HTR-8/SVneo (cell line): ENCODE measurements at places on chromosomes 1 and 21.
A peak's percentile ranks its signal among the peaks of the same experiment; 100 is the strongest.

GRCh38 chr1:234265861-234266260 is 107.4 kb upstream of the COA6 start:
- no peak for DNase-seq

- DNase-seq, result peak; percentile 71
Measured at GRCh38 chr1:161192476-161193465, 6.1 kb downstream of the ADAMTS4 start.

DNA sequence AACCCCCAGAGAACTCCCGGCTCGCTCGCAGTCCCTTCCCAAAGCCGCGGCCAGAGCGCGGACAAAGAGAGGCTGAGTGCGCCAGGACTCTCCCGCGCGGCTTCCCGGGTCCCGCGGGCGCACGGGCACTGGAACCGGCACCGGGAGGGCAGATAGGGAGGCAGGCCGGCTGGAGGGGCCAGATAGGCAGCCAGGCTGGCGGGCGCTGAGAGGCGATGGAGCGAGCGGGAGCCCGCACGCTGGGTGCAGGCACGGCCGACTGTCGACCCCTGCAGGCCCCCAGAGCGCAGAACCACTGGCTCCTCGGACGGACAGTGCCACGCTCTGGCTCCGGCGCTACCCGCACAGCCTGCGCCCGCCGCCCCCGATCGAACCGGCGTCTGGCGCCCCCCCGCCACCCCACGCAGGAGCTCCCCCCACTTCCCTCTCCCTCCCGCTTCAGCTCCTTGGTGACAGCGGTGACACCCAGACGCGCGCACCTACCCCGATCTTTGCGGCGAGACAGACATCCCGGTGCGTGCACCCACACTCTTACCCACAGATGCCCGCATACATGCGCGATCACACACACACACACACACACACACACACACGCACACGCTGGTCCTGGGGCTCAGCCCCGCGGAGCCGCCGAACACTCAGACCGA is 534 bp downstream of the SLC6A9 start:
- DNase-seq, result peak; percentile 29

GRCh38 chr21:20258542-20258941 is 739.7 kb upstream of the NCAM2 start:
- no peak for DNase-seq

DNA sequence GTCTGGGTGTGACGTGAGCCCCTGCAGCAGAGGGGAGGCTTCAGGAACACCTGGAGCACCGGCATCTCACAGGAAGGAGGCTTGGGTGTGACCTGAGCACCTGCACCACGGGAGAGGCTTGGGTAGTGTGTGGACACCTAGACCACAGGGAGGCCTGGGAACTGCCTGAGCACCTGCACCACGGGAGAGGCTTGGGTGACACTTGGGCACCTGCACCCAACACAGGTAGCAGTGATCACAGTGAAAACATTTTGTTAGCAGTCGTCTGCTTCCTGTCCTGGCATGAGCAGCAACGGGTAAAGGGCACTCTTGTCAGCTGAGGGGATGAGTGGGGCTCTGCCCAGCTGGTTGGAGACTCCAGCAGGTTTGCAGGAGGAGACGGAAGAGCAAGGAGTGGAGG is 22.4 kb downstream of the LRRC3 start:
- no peak for DNase-seq

DNA sequence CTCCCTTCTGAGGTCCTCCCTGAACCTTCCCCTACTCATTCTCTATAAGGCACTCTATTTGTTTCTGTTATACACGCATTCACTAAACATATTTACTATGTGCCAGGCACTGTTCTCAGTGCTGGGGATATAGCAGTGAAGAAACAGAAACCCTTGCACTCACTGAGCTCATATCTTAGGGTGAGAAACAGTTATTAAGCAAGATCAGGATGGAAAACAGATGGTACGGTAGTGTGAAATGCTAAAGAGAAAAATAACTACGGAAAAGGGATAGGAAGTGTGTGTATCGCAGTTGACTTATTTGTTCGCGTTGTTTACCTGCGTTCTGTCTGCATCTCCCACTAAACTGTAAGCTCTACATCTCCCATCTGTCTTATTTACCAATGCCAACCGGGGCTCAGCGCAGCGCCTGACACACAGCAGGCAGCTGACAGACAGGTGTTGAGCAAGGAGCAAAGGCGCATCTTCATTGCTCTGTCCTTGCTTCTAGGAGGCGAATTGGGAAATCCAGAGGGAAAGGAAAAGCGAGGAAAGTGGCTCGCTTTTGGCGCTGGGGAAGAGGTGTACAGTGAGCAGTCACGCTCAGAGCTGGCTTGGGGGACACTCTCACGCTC is 572 bp downstream of the CYB5RL start:
- peak; percentile 12 for DNase-seq

- DNase-seq, result no peak
Measured at GRCh38 chr1:8482979-8483381, 165.1 kb downstream of the SLC45A1 start.

- no peak for DNase-seq
Measured at GRCh38 chr1:29264773-29265389, 28.6 kb downstream of the PTPRU start.

- no peak for DNase-seq
Measured at GRCh38 chr1:162385280-162385623, 3.7 kb downstream of the C1orf226 start.

DNA sequence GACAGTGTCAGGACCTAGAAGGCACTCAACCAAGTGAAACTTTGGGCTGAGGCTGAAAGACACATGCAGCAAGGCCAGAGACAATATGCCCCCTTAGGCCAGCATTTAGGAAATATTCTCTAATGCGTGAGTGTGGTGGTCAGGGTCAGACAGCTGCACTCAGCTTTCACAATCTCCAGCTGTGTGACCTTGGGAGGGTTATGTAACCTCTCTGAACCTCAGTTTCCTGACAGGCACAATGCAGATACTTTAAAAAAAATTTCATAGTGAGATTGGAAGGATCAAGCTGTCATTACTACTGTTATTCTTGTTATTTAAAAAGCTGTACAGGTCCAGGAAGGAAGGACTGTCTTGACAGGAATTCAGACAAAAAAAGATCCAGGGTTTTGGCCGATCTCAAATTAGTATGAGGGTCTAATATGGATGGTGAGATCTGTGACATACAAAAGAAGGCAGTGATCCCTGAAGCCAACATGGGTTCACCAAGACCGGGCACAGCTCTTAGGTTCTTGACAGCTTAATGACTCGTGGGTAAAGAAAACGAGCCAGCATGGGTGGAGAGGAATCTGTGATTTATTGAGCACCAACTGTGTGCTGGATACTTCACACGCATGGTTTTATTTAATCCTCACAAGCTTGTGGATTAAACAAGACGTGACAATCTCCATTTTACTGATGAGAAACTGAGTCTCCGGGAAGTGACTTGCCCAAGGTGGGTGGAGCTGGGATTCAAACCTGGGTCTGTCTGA is 54.6 kb upstream of the POU3F1 start:
- DNase-seq, result no peak

DNA sequence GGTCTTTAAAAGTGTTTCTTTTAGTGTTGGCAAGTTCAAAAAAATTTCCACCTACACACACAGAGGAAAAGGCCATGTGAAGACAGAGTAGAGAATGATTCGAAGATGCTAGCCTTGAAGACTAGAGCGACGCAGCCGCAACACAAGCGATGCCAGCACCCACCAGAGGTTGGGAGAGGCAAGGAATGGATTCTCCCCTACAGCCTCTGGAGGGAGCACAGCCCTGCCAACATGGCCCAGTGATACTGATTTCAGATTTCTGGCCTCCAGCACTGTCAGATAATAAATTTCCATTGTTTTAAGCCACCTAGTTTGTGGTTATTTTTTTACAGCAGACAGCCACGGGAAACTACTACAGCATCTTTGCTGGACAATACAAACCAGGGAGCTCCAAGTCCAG is 6.9 kb upstream of the ADAR start:
- no peak for DNase-seq

GRCh38 chr1:54741531-54741930 is 22.8 kb downstream of the PARS2 start:
- DNase-seq, result no peak

DNA sequence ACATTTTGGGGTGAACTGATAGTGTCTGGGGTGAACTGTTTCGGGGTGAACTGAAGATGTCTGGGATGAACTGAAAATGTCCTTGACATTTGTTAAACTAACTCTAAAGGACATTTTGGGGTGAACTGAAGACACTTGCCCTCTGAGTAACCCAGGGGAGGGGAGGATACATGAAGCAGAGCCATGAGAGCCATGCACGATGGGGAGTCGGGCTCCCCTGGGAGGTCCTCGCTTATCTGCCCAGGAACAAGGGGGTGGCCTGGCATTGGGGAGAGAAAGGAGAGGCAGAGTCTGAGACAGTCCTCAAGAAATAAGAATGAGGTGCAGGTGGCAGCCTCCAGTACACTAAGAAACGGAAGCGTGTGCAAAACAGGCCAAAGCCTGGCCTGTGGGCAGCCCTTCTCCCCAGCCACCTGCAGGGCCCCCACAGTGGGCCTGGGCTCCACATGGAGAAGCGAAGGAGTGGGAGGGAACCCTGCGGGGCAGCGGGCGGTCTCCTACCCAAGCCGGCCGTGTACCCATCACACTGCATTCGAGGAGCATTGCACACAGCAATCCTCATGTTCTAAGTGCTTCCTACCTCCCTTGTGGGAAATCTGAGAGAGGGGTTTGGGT is 24.2 kb downstream of the RSPH1 start:
- DNase-seq, result no peak

DNA sequence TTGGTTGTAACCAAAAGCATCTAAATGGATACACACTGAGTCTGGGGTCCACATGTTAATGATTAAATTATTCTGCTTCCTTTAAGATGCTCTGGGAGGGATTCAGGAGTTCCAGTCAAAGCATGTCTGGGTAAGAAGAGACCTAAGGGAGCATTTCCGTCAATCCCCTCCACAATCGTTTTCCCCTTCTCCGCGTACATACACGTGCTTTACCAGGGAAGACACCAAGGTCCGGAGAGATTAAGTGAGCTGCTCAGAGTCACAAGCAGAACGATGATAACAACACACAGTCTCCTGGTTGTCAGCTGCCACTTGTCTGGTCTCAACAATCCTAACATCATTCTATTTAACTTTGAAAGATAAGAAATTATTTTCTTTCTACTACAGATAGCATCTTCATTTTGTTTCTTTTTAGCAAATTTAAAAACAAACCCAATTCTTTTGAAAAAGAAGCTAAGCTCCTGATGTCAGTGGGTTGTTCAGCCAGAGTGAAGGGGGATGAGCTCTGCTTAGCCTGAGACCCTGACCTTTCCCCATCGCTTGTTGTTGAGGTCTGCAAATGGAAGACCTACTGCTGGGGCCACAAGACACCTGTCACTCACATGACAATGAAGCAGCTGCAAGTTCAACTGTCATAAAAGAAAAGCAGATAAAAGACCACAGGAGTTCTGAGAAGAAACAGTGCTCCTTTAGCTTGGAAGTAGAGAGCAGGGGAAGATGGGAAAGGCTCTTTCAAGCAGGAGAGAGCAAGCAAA is 4.5 kb downstream of the PAFAH2 start:
- DNase-seq, result no peak

- DNase-seq, result no peak
Measured at GRCh38 chr1:5562331-5562730, 429.9 kb downstream of the NPHP4 start.

- no peak for DNase-seq
Measured at GRCh38 chr1:31936278-31936980, 1.7 kb downstream of the PTP4A2 start.

GRCh38 chr1:23369335-23370013 is at the start of gene ZNF436:
Gene ZNF436 (minus strand): TSS chr1:23369836. CDS start chr1:23368005, 1,831 bp downstream.
- no peak for DNase-seq

GRCh38 chr1:165631342-165632151 is 513 bp downstream of the MGST3 start:
- peak; percentile 68 for DNase-seq

DNA sequence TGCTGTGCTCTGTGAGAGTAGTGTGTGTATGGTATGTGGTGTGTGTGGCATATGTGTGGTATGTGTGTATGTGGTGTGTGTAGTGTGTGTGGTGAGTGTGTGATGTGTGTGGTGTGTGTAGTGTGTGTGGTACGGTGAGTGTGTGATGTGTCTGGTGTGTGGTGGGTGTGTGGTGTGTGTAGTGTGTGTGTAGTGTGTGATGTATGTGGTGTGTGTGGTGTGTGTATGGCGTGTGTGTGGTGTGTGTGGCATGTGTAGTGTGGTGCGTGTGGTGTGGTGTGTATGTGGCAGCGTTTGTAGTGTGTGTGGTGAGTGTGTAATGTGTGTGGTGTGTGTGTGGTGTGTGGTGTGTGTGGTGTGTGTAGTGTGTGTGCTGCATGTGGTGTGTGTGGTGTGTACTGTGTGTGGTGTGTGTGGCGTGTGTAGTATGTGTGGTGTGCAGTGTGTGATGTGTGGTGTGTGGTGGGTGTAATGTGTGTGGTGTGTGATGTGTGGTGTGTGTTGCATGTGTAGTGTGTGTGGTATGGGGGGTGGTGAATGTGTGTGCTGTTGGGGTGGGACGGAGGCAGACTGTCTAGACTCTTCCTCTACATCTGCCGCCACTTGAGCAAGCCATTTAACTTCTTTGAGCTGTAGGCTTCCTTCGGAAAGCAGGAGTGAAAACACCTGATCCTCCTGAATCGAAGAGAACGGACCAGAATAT is 33.5 kb downstream of the GPA33 start:
- no peak for DNase-seq

DNA sequence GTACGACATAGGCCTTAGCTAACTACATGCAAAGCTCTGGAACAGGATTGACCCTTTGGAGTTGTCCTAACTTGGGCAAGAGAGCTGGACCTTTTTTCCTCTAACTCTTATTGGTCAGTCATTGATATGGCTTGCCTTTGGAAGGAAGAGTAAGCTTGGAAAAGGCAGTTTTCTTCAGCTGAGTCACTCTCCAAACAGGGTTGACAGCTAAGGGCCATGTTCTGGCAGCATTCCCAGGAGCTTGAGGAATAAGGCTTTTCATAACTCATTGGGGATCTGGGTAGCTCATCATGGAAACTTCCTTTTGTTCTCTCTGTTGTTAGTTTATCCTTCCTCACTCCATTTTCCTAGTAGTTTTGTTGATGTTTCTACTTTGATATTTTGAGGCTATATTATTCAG is 14.5 kb upstream of the ERRFI1 start:
- DNase-seq, result peak; percentile 69

- DNase-seq, result no peak
Measured at GRCh38 chr1:23370330-23370708, 683 bp upstream of the ZNF436 start.

- DNase-seq, result no peak
Measured at GRCh38 chr1:186775036-186775435, 53.7 kb upstream of the PLA2G4A start.

- no peak for DNase-seq
Measured at GRCh38 chr1:207866471-207867135, 44.3 kb downstream of the CD34 start.

- no peak for DNase-seq
Measured at GRCh38 chr21:41217671-41218385, 49.9 kb downstream of the BACE2 start.

GRCh38 chr1:39321979-39322378 is 117.5 kb downstream of the MACF1 start:
- no peak for DNase-seq

GRCh38 chr1:201299968-201300367 is 16.7 kb downstream of the PKP1 start:
- peak; percentile 51 for DNase-seq

DNA sequence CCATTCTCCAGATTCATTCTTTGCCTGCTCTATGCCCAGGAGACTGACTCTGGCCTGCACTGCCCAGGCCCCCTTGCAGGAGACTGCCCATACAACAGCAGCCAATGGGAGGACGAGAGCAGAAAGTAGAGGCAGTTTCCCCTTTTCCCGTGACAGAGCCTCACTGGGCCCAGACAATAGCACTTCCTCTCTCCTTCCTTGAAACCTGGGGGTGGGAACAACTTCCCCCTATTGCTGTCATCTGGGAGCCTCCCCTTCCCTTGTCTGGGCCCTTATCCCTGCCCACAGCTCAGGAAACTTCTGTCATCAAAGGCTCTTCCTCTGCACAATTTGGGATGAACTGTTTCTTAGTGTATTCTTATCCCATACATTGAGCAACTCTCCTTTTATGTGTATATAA is 60.8 kb upstream of the KCNJ15 start:
- DNase-seq, result no peak
